ENCODE measurements at places on chromosomes 6 and 20. TPM values are rescaled to one million over a fixed set of nuclear protein-coding genes. Genes with fewer than 3 reads are reported as not detected.
A peak's percentile ranks its signal among the peaks of the same experiment; 100 is the strongest.

RIPPLY2 gene
- total RNA-seq = not detected

DNA sequence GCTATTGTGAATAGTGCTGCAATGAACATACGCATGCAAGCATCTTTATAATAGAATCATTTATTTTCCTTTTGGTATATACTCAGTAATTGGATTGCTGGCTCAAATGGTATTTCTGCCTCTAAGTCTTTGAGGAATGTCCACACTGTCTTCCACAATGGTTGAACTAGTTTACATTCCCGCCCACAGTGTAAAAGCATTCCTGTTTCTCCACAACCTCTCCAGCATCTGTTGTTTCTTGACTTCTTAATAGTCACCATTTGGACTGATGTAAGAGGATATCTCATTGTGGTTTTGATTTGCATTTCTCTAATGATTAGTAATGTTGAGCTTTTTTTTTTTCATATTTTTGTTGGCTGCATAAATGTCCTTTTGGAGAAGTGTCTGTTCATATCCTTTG lies 208.7 kb downstream of the PHF3 start:
- no peak overlapping the region for H3K4me3 ChIP-seq
- no peaks in the 10 kb centered on the region for H3K27me3 ChIP-seq
- no peak for DNase-seq
- H3K36me3 ChIP-seq = no peaks in the 10 kb centered on the region
- H3K27ac ChIP-seq = no peak overlapping the region

GRCh38 chr6:16437984-16438383 lies 199.6 kb downstream of the GMPR start:
- DNase-seq = no peak
- no peaks in the 10 kb centered on the region for H3K36me3 ChIP-seq
- H3K4me3 ChIP-seq = no peak overlapping the region
- H3K27ac ChIP-seq = peak overlapping the region; percentile 70
- H3K4me1 ChIP-seq = no peaks in the 10 kb centered on the region

GRCh38 chr6:147633191-147633590 lies 124.7 kb downstream of the SAMD5 start:
- no peaks in the 10 kb centered on the region for H3K4me1 ChIP-seq
- no peak for DNase-seq
- H3K27me3 ChIP-seq = no peaks in the 10 kb centered on the region
- H3K36me3 ChIP-seq = no peaks in the 10 kb centered on the region
- H3K4me3 ChIP-seq = no peak overlapping the region

DNA sequence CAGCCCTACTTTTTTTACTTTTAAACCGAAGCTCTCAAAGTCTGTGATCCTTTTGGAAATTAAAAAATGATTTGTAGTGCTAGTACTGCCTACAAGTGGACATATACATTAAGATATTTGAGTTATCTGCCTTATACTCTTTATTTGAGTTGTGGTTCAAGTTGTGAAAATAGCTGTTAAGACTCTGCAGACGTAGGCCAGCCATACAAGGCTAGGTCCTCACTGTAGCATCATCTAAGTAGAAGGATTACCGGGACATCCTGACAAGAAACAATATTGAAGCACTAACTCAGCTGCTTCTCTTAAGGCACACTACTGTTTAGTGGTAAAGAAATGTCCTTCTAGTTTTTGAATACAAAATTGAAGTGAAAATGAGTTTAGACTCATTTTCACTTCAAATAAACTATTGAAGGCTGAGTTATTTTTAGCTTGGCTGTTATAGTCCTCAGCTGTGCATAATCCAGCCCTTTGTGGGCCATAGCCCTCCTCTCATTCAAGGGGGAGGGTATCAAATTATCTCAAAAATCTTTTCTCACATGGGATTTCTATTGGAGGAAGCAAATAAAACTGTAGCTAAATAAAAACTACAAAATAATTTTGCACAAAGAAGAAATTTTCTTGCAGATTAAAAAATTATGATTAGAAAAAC lies 68.1 kb downstream of the JAG1 start:
- no peaks in the 10 kb centered on the region for H3K36me3 ChIP-seq
- H3K4me1 ChIP-seq = peaks cover 26% of the 10 kb centered on the region
- H3K27me3 ChIP-seq = no peaks in the 10 kb centered on the region
- no peak overlapping the region for H3K4me3 ChIP-seq

DNA sequence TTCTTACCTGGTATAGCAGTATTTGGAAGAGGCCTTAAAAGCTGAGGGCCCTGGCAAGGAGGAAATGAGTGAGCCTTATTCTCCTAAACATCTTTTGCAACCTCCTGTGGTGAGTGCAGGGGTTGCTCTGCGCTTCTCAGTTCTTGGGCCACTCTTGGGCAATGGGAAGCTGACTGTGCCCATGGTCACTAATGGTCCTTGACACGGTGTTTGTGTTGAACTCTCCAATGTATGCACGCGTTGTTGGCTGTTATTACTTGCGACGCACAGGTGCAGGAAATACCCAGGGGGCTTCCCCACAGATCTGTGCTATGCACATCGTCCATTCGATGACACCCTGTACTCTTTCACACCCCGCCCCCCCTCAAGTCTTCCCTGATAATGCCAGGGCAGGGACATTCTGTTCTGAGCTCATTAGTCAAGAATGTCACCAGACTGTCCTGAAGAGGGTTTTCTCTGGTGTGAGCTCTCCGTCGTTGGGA lies 79.7 kb downstream of the EDN1 start:
- H3K27me3 ChIP-seq = no peaks in the 10 kb centered on the region
- no peak for DNase-seq
- no peak overlapping the region for H3K4me3 ChIP-seq

DNA sequence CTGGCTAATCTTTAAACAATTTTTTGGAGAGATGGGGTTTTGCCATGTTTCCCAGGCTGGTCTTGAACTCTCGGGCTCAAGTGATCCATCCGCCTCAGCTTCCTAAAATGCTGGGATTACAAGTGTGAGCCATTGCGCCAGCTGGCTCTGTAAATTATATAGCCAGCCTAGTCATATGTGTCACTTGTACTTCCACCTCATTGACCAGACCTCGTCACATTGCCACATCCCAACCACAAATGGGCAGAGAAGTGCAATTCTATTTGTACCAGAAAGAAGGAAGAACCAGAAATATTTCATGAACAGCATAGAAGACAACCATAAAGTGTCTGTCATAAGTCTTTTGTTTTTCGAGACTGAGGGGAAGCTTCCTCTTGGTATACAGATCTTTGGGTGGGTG lies 304.9 kb upstream of the RNF24 start:
- no peak overlapping the region for H3K27ac ChIP-seq
- no peaks in the 10 kb centered on the region for H3K4me1 ChIP-seq
- DNase-seq = peak; percentile 7
- H3K36me3 ChIP-seq = no peaks in the 10 kb centered on the region
- no peaks in the 10 kb centered on the region for H3K27me3 ChIP-seq

DNA sequence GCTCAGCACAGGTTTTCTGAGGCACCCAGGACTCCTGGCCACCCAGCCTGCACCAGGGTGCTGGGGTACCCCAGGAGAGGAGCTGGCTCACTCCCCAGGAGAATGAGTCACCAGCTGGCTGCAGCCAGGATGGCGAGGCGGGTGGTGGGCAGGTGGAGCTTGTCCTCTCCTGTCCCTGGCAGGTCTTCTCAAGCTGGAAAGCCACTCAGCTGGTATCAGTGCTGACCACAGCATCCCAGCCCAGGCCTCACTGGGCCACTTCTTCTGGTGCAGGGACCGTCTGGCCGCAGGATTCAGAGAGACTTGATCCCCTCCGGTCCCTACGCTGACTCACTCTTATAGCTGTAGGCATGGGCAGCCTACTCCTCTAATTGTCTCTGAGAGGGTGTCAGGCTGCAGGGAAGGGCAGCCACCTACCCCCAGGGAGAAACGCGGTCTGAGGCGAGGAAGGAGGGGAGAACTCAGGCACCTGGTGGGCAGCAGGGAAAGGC lies 22.2 kb downstream of the TFEB start:
- H3K27ac ChIP-seq = peak overlapping the region; percentile 87
- H3K27me3 ChIP-seq = no peaks in the 10 kb centered on the region
- peaks cover 90% of the 10 kb centered on the region for H3K4me1 ChIP-seq
- no peak overlapping the region for H3K4me3 ChIP-seq
- peak; percentile 67 for DNase-seq

GRCh38 chr20:22453244-22454080 lies 130.9 kb downstream of the FOXA2 start:
- no peaks in the 10 kb centered on the region for H3K36me3 ChIP-seq
- H3K27ac ChIP-seq = no peak overlapping the region

Measured in right atrium auricular region (tissue), 2 donors.